ENCODE measurements at places on chromosomes 3 and 15. TPM values are rescaled to one million over a fixed set of nuclear protein-coding genes. Genes with fewer than 3 reads are reported as not detected.
A peak's percentile ranks its signal among the peaks of the same experiment; 100 is the strongest.

Gene CCDC50
- total RNA-seq: 20.7 TPM

DNA sequence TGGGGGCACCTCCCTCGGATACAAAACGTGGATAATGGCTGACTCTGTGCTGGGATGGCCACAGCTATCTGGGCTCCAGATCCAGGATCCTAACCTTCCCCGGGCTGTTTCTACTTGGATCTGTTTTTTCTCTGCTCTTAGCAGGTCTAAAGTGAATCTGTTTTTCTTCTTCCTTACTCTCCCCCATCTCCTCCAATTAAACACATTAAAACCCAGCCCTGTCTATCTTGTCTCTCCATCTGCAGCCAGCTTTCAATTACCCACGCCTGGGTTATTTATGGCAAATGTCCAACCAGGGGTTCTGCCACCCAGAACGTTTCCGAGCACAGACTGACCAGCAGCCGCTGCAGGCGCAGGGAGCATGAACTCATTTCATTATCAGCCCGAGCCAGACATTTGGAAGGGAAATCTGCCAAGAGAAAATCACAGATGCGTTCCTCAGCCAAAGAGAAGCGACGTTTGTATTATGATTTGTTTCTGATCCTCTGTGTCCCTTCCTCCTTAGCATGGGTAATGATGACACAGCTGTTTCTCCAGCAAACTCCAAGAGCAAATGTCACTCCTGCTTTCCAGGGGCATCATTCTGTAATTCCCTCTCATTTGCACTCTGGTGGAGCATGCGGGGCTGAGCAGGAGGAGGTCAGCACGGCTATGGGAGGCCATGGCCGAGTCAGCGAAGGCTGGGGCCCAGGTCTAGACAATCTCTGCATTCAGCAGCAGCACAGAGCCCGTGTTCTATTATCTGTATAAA, 42.0 kb downstream of the UMPS start:
- DNase-seq: no peak

- no peak for DNase-seq
Observed at GRCh38 chr3:3594986-3595385, 204.2 kb upstream of the LRRN1 start.

- DNase-seq: no peak
Observed at GRCh38 chr15:83835479-83835878, 181.6 kb downstream of the ADAMTSL3 start.

GRCh38 chr3:136624894-136625815, 127.0 kb downstream of the STAG1 start:
- no peak for DNase-seq

DNA sequence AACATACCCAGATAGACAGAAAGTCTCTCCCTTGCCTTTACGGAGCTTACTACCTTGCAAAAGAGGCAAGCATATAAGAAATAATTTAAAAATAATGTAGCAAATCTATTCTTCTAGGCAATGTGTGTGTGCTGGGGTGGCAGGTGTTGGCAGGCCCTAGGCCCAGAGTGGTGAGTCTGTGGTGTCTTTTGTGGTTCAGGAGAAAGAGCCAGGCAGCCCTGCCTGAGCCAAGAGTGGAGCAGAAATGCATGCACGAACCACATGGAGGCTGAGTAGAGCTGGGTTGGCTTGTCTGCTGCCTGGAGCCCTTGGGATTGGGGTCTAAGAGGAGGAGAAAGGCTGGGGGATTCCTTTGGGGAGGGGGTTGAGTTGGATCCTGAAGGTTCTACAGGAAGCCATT, 70.2 kb upstream of the MYZAP start:
- no peak for DNase-seq

- no peak for DNase-seq
Observed at GRCh38 chr3:164095279-164095678, 983.0 kb downstream of the SI start.

DNA sequence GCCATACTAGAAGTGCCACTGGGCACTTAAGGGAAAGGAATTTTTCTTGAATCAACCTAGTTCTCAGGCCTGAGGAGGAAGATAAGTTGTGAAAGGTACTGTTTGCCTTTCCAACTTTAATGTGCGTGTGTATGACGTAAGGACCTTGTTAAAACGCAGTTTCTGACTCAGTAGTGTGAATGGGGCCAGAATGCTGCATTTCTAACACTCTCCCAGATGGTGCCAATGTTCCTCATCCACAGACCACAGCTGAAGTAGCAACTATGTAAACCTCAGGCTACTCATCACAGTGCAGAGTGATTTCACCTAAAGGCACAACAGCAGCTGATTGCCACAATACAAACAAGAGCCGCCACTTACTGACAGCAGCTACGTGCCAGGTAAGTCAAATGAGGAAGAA, 103.6 kb downstream of the OTOL1 start:
- no peak for DNase-seq

- no peak for DNase-seq
Observed at GRCh38 chr3:66181764-66182163, 39.0 kb upstream of the SLC25A26 start.

Gene SEMA5B
- 9.4 TPM for total RNA-seq

- DNase-seq: no peak
Observed at GRCh38 chr3:76698136-76698706, 341.7 kb upstream of the ROBO2 start.

GRCh38 chr3:5653426-5654143, 466.1 kb downstream of the EDEM1 start:
- DNase-seq: no peak

- DNase-seq: no peak
Observed at GRCh38 chr3:168548719-168549118, 453.0 kb upstream of the GOLIM4 start.

Gene RAB27A
- 6.8 TPM for total RNA-seq

- DNase-seq: no peak
Observed at GRCh38 chr15:53203454-53203853, 413.3 kb upstream of the ONECUT1 start.

DNA sequence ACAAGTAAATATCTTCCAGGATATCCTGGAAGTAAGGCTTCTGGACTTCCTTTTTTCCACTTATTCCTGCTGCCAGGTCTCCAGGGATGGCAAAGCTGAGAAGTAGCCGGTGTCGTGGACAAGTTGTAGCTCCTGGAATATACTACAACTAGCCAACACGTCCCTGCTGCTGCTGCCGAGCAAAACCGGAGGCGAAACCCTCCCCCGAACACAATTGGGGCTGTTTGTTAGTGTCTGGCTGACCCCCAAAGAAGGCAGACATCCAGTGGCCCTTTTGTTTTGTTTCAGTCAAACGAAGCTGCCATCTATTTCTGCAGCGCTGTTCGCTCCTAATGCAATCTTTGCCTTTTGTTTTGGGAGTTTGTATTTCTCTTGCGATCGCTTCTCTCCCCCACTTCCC, 45.3 kb upstream of the EIF5A2 start:
- no peak for DNase-seq

Gene LNP1
- 4.1 TPM for total RNA-seq

GRCh38 chr15:41917767-41918430, 24.0 kb upstream of the SPTBN5 start:
- DNase-seq: no peak

DNA sequence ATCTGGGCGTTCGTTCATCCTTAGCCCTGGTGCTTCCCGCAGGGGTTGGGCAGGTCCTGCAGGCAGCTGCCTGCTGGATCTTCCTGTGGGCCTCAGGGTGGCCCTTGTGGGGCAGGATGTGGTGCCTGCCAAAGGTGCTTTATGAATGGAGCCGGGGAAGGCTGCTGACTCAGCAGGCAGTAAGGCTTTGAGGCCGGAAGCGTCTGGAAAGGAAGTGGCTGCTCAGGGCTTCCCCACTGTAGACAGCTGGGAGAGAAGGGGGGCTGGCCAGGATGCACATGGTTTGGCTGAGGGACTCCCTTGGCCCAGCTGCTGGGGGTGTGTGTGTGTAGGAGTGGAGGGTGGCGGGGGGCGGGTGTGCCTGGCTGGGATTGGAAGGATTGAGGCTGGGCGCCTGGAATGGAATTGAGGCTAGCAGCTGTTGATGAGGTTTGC, 12.9 kb downstream of the CD276 start:
- DNase-seq: peak; percentile 76

Gene SPINK8
- not detected for total RNA-seq

- DNase-seq: no peak
Observed at GRCh38 chr3:48016301-48016973, at the start of gene MAP4. Gene MAP4 (minus strand): TSS chr3:48016416. CDS start chr3:47998860, 17,556 bp downstream.

- no peak for DNase-seq
Observed at GRCh38 chr3:28151608-28152228, 89.7 kb upstream of the CMC1 start.

GRCh38 chr3:149449182-149449581, 25.3 kb upstream of the TM4SF4 start:
- no peak for DNase-seq

DNA sequence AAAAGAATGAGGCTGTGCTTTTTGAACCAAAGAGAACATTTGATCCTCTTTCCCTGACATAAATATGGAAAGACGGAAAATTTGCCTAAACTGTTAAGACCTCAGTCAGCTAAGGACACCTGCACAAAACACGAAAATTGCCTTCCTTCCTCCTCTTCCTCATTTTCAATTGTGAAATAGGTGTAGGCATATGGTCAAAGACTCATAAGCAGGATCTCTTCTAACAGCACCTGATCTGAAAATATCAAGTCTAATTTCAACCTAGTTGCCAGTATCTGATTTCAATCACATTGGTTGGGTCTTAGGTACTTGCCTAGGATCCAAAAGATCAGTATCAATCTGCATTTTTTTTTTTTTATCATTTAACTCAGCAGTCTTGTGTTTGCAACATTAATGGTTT, 215.7 kb upstream of the SLC2A2 start:
- no peak for DNase-seq

DNA sequence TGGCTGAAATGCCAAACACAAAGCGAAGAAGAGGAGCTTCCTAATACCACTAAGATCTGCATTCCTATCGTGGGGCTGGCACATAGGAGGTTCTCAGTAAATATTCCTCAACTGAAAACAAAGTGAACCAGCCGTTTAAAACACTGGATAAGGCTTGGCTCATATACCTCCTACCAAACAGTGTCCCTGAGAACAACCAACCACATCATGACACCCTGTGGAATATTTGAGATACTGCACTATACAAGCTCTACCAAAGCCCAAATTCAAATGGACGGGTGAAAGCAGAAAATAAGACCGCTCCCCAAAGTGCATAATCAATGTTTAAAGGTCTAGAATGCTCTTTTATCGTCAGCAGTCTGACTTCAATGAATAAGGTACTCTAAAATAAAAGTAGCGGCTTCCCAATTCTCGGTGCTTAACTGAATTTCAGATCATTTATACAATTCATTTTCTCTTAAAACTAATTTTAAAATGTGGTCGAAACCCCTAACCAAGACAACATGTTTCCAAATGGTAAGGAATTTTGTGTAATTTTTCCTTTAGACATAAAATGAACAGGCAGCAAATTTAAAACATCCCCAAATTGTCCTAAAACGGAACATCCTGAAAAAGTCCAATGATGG, 425.8 kb downstream of the ERC2 start:
- DNase-seq: no peak

- DNase-seq: no peak
Observed at GRCh38 chr15:95868450-95868849, 462.1 kb upstream of the NR2F2 start.

- DNase-seq: peak; percentile 30
Observed at GRCh38 chr15:35437157-35437556, 108.8 kb downstream of the DPH6 start.

- DNase-seq: no peak
Observed at GRCh38 chr3:111609700-111610099, 14.6 kb upstream of the ZBED2 start.

DNA sequence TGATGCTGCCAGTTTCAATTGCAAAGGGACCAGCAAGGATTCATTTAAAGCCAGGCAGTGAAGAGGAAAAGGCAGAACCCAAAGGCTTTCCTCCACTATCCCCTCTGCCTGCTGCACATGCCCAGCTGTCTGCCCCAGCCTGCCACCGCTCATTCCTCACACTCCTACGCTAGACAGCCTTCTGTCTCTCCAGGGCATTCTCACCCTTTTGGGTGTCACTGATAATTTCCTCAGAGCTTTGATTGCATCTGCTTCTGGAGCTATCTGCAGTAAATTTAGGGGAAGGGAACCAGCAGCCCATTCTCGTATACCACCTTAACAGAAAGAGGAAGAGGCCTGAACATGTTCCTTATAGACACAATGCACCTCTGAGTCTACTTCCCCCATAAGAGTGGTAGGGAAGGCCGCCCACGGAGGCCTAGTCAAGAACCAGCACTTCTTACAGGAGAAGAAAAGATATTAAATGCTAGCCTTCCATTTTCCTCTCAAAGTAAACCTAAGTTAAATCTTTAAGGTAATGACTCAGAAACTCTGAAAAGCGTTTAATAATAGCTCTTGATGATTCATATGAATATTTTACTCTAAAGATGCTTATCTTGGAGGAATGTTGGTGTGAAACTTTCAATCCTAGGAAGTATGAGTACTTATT, 20.9 kb downstream of the NUDT16 start:
- DNase-seq: no peak

Gene RASGRP1
- total RNA-seq: 0.85 TPM

DNA sequence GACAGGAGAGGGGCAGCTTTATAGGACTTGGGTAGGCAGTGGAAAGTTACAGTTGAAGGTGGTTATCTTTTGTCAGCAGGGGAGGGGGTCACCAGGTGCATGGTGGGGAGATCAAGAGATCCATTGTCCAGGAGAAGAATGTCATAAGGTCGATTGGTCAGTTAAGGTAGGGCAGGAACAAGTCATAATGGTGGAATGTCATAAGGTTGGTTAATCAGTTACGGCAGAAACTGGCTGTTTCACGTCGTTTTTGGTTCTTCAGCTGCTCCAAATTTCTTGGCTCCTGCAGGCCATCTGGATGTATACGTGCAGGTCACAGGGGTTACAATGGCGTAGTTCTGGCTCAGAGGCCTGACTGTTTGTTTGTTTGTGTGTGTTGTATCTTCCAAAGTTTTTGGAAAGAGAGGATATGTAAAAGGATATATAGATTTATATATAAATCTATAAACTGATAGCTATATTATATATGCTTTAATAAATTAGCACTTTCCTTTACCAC, 565.1 kb downstream of the ZNF385D start:
- no peak for DNase-seq

- DNase-seq: peak; percentile 17
Observed at GRCh38 chr15:25058080-25058785, 103.4 kb downstream of the SNRPN start.

DNA sequence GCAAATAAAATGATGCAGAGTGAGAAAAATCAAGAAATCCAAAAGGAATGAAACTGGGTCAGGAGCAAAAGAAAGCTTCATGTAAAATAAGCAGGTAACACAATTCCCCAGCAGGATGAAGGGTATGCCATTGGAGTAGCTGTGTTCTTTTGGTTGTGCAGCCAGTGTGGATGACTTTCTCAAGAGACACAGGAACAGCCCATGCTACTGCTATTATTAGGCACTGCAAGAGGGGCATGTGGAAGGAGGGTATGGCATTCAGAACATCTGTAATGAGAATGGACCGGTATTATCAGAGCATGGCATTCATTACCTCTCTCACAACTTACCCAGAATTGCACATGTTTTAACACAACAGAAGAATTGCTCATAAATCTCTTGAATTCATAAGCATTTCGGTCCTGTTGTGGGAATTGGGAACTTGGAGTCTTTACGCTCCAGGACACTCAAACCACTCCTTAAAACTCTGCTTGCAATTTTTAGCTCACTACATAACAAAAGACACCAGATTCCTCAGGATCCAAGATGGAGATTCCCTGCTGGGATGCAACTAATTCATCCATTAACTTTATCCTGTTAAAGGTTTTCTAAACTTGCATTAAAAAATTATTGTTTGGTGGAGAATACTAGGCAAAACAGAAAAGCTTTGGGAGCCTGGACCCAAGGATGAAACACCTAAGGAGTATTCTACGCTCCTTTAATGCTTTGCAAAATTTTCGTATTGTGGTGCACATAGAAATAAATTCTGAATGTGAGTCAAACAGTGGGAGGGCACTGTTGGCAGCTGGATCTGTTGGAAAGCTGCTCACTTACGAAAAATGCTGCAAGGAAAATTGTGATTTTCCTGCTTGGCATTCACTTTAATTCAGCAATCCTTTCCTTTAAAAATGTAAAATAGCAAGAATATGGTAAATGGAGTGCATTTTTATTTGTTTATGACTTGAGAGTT, 34.6 kb upstream of the CDIN1 start:
- no peak for DNase-seq
